Stimulated activated CD4-positive, alpha-beta T cell treated with anti-CD3 and anti-CD28 coated beads, TNF-alpha, amount 100 ng/mL, for 24 hours (primary cell): ENCODE measurements at places on chromosomes 13 and 19.
A peak's percentile ranks its signal among the peaks of the same experiment; 100 is the strongest.

GRCh38 chr13:51729866-51730553, 74.0 kb downstream of the DHRS12 start:
- DNase-seq: peak; percentile 48

DNA sequence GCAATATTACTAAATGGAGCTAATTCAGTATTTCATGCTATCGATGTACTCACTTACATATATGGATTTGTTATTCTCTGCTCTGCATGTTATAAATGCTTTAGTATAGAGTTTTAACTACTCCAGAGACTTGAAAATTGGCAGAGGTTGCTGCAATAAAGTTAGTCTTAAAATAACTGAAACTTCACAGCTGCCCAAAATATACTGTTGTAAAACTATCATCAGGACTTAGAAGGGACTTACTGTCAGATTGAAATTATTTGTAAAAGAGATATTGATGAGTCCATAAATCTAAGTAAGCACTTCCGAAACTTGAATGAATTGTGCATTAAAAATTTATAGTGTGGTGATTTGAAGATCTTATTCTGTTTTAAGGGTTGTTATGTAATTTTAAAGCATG, 1178.2 kb upstream of the PCDH20 start:
- DNase-seq: no peak

DNA sequence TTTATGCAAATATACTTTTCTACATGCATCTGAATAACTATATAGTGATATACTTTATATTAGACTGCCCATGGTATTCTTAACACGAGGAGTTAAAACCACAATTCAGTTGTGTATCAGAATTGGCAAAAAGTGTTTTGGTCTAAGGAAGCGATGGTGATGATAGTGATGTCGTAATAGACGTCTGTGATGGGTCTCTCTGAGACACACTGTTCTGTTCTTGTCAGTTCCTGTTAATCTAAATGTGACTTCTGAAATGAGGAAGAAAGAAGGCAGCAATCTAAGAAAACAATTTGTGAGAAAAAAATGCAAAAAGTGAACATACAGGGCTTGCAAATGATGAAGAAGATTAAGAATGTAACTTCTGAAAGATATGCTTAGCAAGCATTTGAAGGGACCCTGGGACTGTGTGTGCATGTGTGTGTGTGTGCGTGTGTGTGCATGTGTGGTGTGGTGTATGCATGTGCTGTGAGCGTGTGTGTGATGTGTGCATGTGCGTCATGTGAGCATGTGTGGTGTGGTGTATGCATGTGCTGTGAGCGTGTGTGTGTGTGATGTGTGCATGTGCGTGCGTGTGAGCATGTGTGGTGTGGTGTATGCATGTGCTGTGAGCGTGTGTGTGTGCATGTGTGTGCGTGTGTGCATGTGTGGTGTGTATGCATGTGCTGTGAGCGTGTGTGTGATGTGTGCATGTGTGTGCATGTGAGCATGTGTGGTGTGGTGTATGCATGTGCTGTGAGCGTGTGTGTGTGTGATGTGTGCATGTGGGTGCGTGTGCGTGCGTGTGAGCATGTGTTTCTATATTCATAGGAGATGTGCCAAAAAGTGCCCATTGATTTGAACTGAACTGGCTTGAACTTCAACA, 131.8 kb downstream of the IRS2 start:
- no peak for DNase-seq

DNA sequence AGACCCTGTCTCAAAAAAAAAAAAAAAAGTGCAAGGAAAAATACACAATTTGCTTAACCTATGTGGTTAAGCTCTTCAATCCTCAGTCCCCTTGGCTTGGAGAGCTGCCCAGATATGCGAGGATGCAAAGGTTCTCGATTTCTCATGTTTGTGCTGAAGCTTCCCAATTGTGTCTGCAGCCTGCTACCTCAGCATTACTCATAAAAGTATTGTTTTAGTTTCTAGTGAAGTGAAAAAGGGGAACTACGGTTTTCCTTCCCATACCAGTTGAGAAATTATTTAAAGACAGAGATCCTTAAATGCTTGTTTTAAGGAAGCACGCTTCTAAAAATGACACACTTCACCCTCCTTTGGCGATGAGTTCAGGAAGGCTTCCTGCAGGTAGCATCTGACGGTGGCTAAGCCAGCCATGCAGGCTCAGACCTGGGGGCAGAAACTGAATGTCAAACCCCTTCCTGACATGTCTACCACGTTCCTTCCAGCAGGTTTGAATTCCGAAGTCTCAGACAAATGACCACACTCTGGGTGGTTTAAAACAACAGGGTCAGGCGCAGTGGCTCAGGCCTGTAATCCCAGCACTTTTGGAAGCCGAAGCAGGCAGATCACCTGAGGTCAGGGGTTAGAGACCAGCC, 47.9 kb downstream of the RUBCNL start:
- no peak for DNase-seq

DNA sequence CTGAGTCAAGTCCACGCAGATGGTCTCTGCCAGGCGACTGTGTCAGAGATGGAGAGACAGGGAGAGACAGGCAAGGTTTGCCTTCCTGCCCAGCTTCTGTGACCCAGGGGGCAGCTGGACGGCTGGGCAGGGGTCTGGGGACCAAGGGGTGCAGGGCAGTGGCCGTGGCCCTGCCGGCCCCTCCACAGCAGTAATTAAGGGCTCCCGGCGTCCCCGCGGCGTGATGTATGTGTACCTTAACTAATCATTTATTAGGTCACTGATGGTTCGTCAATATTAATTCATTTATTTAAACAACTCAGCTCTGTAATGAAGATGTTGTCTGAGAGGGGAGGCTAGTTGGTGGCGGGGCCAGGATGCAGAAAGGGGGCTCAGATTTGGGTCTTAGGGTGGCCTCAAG, 28.6 kb upstream of the TCF3 start:
- DNase-seq: no peak

DNA sequence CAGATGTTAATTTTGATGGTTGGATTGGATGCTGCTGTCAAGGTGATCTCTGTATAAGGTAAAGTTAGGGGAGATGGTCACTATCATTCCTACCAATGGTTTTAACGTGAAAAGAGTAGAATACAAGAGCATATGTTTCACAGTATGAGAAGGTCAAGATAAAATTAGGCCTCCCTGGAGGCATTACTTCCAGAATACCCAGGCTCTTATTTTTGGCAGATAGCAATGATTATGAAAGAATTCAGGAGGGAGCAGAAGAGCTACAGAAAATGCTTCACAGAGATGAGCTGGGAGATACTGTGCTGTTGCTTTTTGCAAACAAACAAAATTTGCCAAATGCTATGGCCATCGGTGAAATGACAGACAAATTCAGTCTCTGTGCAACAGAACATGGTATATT, 547.5 kb upstream of the SPRY2 start:
- no peak for DNase-seq

GRCh38 chr19:15954820-15955219, 6.0 kb downstream of the OR10H4 start:
- DNase-seq: no peak

GRCh38 chr19:49491804-49492572, 4.2 kb upstream of the RPS11 start:
- no peak for DNase-seq

GRCh38 chr19:14107581-14108461, 9.7 kb downstream of the PRKACA start:
- no peak for DNase-seq

- peak; percentile 21 for DNase-seq
These were observed 637.6 kb upstream of the ARGLU1 start for GRCh38 chr13:107205318-107206104.

DNA sequence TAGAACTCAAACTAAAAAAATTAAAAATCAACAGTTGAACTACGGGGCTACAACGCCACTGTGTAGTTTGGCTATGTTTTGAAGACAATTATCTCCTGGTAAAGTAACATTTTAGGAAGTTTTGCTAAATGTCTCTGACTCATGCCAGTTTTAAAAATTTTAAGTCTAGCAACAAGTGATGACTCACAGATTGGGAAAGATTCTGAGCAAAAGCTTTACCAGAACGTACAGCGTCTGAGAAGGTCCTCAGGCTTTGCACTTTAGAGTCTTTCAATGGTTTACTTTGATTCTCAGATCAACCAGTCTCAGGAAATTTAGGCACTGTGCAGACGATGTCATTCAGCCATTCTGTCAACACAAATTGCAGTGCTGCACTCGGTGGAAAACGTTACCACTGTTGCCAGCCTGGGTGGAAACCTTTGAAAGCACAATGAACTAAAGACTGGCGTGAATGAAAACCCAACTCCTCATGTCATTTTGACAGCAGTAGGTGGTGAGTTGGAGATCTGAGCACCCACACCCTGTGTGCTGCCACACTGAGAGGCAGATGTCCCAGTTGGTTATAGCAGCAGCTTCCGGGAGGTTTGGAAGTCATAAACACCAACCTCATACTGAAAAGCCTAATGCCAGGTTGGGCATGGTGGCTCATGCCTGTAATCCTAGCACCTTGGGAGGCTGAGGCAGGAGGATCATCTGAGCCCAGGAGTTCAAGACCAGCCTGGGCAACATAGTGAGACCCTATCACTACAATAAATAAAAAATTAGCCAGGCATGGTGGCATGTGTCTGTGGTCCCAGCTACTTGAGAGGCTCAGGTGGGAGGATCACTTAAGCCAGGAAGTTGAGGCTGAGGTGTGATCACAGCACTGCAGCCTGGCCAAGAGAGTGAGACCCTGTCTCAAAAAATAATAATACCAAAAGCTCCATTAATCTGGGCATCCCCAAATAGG, 6.3 kb upstream of the WTIP start:
- no peak for DNase-seq

DNA sequence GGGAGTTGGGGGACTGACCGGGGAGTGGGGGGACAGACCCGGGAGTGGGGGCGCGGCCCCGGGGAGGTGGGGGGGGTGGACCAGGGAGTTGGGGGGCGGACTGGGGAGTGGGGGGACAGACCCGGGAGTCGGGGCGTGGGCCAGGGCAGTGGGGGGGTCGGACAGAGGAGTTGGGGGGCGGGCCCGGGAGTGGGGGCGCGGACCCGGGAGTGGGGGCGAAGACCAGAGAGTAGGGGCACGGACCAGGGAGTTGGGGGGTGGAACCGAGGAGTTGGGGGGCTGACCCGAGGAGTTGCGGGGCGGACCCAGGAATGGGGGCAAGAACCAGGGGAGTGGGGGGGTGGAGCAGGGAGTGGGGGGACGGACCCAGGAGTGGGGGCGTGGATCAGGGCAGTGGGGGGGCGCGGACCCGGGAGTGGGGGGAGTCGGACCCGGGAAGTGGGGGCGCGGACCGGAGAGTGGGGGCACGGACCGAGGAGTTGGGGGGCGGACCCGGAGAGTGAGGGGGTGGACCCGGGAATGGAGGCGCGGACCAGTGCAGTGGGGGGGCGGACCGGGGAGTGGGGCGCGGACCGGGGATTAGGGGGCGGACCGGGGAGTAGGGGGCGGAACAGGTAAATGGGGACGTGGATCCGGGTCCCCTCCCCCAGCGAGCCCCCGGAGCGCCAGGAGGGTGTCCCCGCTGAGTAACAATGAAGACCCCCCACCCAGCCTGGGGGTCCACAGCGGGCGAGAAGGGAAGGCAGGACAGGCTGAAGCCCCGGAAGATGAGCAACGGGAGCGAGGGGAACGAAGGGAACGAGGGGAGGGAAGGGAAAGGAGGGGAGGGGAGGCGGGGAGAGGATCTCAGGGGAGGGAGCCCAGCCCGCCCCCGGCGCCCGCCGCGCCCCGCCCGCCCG, 589 bp downstream of the R3HDM4 start:
- DNase-seq: no peak

- DNase-seq: no peak
These were observed 3.9 kb downstream of the LACC1 start for GRCh38 chr13:43883631-43884030.

DNA sequence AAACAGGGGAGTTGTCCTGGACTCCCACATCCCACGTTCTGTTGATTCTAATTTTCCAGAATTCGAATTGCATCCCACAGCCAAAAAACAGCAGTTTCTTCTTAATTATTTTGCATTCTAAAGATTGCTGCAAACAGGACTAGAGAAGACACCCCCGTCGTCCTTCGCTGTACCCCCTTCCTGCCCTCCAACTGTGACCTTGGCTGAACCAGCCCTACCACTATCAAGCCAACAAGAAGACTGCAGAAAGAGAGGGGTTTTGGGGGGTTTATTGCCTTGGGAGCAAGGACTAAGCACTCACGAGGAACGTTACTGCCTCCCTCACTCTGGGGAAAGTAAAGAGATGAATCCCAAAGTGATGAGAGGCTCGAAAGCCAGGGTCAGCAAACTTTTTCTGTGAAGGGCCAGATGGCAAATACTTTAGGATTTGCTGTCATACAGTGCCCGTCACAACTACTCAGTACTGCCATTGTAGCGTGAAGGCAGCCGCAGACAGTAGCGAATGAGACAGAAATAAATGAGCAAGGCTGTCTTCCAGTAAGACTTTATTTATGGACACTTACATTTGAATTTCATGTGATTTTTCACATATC, 32.5 kb upstream of the KATNAL1 start:
- DNase-seq: no peak

DNA sequence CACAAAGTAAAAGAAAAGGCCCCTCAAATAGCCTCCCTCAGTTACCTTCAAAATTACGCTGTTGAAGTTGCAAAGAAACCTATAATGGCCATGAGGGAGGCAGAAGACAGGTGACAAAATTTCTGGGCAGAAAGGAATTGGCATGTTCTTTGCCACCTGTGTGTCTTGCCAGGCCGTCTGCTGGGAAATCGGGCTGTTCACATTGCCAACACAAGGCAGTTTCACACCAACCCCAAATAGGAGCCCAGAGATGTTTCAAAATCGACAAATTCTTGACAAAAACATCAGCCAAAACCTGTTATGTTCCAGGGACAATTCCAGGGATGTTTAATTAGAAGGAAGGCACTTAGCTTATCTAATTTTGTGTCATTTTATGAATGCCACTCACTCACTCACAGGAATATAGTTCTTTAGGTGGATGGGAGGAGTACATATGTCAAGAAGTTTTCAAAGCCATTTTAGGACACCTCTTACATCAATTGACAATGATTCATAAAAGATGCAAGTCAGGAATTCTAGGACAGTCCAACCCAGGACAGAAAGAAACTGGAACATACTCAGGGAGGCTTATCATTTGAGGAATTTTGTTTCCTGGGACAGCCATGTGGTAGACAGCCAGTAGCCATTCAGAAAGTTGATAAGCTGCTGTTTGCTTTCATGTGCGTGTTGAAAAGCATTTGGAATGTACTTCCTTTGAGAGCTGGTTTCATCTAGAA, 164.5 kb downstream of the RGCC start:
- no peak for DNase-seq

DNA sequence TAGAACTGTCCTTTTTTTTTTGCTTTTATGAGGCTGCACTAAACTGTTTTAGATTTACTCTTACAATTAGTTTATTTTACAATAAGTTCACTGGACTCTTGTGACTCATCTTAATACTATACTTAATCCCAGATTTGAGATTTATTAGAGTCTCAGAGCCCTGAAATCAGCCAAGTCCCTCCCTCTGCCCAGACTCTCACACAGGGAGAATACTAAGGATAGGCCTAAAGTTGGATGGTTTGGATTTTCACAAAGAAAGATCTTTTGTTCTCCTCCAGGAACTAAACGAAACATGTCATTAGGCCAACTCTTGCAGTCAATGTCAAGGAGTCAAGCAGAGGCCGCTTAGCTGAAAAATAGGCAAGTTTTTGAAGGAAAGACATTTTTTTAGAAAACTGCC, 42.7 kb upstream of the MIR17HG start:
- no peak for DNase-seq
